GM12864 (cell line): ENCODE measurements at places on chromosomes 4 and X.

- no peak for DNase-seq
Observed at GRCh38 chr4:88549815-88550214, 26.2 kb upstream of the PYURF start.

GRCh38 chr4:154642373-154643009 lies 30.0 kb upstream of the FGG start:
- DNase-seq = no peak

DNA sequence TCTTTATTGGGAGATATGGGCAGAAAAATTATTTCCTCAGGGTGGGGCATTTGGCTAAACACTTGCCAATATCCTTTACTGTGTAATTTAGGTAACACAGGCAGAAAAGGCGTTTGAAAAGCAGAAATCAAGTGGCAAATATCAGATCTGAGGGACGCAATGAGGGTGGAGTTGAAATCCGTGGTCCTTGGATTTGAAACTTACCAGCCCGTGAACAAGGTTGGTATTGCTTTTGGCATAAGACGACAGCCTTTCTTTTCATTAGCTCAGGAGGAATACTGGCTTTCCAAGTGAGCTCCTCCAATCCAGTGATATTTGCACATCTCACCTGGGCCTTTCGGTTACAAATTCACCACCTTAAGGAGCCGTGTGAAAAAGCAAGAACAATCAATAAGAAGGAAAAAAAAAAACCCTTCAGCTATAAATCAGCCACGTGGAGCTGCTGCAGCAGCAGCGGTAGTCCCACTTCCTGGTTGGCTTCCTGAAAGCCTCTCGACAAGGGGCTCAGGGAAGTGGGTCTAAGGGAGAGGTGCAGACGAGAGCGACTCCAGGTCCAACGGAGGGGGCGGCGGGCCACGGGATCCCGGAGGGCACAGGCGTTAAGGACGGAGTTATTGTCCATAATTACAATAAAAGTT lies 734 bp upstream of the GALNT7 start:
- no peak for DNase-seq

- DNase-seq = no peak
Observed at GRCh38 chr4:142933207-142933606, 87.1 kb upstream of the INPP4B start.

DNA sequence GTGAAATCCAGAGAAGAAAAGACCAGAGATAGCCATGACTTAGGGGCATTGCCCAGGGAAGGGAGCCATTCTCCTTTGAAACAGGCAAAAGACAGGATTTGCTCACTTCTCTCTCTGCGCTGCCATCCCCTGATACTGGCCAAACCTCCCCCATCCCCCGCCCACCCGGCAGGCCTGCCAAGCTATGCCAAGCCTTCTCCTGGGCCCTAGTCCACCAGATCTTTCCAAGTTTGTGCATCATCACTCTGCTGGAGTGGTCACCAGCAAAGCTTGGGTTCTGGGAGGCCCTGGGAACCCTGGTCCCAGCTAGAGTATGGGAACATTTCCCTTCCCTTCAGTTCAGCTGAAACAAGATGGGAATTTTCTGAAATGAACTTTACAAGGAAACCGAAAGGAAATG lies 18.4 kb downstream of the EFNB1 start:
- no peak for DNase-seq

DNA sequence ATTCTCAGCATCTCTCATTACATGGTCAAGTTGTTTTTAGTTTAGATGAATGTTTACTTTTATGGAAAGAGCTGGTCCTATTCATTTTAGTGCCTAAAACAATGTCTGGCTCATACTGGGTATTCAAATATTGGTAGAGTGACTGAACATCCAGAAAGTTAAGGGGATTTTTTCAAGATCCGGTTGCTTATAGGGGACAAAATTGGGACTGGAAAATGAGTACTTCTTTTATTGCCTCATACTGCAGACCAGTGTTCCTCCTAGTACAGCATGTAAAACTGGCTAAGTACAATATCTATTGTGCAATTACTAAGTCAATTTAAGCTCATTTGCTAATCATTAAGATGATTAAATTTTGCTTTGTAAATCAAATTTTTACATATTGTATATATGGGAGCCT lies 13.9 kb downstream of the RP2 start:
- DNase-seq = no peak

DNA sequence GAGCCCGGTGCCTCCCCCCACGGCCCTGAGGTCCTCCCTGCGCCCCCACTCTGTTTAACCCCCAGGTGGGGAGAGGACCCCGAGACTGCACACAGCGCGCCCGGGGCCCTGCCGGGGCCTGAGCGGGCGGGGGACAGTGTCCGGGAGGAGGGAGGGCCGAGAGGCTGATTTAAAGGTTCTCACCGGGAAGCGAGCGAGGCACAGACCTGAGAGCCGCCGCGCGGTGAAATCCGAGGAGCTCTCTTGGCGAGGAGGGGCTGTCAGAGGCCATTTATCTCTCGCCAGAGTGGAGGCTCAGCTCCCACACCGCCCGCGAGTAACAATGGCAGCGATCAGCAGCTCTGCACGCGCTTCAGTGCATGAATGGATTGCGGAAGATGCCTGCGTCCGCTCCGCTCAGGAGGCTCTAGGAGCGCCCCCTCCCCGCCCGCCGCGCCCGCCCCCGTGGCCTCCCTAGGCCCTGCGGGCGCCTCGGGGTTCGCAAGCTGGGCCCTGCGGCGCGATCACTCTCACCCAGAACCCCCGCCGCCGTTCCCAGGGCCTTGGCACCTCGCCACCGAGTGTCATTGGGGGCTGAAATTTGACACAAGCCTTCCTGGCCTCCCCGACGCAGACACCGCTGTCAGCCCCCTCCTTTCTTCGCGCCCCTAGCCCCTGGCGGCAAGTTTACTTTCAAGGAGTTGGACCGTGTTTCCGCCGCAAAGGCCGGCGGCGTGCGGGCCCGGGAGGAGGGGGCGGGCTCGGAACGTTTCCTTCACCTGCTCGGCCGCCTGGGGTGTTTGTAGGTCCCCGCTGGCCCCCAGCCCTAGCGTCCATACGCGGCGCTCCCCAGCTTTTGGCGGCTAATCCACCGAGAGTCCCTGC lies 48.7 kb upstream of the BCOR start:
- no peak for DNase-seq

GRCh38 chrX:103789004-103789403 lies 12.4 kb downstream of the PLP1 start:
- DNase-seq = no peak

- DNase-seq = no peak
Observed at GRCh38 chrX:38929966-38930421, 128.7 kb downstream of the MID1IP1 start.

DNA sequence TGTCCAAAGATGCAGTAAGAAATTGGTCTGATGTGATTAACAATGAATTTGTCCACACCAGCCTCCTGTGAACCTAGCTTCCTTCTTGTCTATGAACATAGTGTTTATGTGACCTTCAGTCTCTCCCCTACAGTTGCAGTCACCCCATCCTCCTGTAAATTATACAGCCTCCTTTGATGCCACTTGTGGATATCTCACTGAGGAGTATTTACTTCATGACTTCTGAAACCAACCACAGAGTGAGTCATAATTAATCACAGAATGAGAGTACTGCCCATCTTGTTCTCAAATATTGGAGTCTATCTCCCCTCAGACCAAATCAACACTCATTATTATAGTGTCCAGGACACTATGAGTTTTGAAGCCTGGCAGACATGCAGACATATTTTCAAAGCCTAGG lies 27.3 kb upstream of the XAGE2 start:
- no peak for DNase-seq

DNA sequence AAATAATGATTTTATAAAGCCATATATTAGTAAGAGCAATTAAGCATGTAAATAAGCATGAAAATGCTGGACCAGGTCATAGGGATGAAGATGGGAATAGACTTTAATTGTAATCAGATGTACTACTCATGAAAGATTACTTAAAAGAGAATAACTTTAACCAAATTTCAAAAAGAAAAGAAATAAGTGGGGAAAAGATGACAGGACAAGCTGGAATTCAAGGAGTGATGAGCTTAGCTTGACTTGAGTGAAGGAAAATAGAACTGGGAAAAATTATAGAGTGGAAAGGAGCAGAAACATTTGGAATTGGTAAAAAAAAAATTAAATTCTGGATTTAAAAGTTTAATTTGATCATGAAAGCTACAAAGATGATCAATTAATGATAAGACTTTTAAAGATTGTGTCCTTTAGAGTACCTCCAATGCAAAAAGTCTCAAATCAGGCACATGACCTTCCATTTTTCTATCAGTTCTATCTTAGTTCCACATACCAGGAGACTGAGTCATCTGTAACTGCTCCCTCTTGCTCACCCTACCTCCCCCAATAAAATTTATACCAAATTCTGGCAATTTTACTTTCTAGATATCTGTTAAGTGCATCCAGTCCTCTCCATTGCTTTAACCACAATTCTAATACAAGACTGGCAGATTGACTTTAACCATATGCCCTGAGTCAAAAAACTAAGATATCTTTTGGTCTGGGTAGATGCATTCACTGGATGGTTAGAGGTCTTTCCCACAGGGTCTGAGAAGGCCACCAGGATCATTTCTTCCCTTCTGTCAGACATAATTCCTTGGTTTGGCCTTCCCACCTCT lies 56.4 kb upstream of the SLIT2 start:
- DNase-seq = no peak

- no peak for DNase-seq
Observed at GRCh38 chrX:3250966-3251365, 95.5 kb downstream of the MXRA5 start.

- no peak for DNase-seq
Observed at GRCh38 chrX:9557521-9557920, 92.7 kb downstream of the TBL1X start.

- no peak for DNase-seq
Observed at GRCh38 chr4:53478671-53479456, 101.4 kb downstream of the FIP1L1 start.

DNA sequence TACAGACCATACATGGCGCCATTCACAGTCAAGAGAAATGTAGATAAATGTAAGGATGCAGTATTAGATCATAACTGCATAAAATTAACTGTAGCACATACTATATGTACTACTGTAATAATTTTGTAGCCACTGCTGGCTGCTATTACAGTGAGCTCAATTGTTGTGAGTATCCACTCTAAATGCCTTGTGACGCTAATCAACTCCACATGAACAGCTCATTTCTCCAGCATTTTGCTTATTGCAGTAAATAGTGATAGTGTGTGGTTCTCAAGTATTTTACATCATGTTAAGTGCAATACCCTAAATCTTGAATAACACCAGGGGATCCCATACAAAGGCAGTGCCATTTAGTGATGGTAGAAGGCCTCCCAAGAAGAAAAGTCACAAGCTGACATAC lies 21.2 kb downstream of the FGFBP1 start:
- DNase-seq = no peak

- DNase-seq = no peak
Observed at GRCh38 chr4:185204238-185204910, 574 bp upstream of the CFAP97 start.
